ENCODE measurements at places on chromosomes 6 and 20. TPM values are rescaled to one million over a fixed set of nuclear protein-coding genes. Genes with fewer than 3 reads are reported as not detected.

Gene CALHM4
- total RNA-seq = not detected

Gene PABPC1L
- 5.3 TPM for total RNA-seq

Gene BMP7
- 3.8 TPM for total RNA-seq

Gene SULF2
- total RNA-seq = 35.6 TPM

Gene DACT2
- 2.0 TPM for total RNA-seq

Gene COL12A1
- 658 TPM for total RNA-seq

Gene ENPP1
- total RNA-seq = 13.7 TPM

GRCh38 chr20:35207950-35208611, 18.4 kb upstream of the MMP24 start:
- peak; percentile 83 for DNase-seq

GRCh38 chr20:42063141-42063540, 445.0 kb upstream of the CHD6 start:
- DNase-seq = no peak

- DNase-seq = no peak
Observed at GRCh38 chr6:40391851-40392517, 195.2 kb downstream of the LRFN2 start.

DNA sequence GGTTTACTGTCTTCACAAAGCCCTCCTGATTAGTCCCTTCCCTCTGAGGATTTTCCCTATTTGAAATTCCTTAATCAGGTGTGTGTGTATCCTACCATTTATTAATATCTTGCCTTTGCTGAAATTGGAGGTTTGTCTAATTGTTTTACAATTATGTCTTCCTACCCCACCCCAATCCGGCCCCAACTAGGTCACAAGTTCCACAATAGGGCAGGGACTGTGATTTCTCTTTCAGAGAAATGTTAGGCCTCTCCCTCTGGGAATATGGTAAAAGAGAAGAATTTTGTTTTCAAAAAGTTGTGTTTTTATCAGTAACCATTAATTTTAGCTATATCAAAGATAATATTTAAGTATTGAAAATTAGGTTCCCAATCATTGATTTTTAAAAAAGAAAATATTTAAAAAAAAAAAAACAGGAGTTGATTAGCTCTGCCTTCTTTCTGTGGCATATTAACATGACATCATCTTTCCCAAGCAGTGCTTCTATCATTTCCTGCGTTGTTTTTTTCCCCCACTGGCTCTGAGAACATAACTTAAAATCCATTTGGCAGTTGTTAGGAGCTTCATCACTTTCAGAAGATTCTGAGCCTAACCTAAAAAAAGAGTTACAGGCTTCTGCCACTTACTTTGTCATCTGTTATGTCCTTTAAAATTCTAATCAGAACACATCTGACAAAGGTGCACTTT, 36.1 kb downstream of the BLOC1S5 start:
- DNase-seq = peak; percentile 80

DNA sequence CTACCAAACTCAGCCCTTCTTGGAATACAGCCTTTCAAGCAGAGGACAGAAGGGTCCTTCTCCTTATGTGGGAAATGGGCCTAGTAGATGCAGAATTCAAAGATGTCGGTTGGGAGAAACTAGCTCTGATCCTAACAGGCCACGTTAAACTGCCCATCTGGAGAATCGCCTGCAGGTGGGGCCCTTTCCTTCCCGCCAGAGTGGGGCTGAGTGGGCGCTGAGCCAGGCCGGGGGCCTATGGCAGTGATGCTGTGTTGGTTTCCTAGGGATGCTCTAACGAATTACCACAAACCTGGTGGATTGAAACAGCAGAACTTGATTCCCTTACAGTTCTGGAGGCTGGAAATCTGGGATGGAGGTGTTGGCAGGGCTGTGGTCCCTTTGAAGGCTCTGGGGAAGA, 9.1 kb downstream of the MAPK13 start:
- no peak for DNase-seq
